Sigmoid colon (tissue), 7 donors: ENCODE measurements at places on chromosomes 6 and 20. TPM values are rescaled to one million over a fixed set of nuclear protein-coding genes. Genes with fewer than 3 reads are reported as not detected.

PPARD gene
- 31.5 TPM for polyA plus RNA-seq

DNA sequence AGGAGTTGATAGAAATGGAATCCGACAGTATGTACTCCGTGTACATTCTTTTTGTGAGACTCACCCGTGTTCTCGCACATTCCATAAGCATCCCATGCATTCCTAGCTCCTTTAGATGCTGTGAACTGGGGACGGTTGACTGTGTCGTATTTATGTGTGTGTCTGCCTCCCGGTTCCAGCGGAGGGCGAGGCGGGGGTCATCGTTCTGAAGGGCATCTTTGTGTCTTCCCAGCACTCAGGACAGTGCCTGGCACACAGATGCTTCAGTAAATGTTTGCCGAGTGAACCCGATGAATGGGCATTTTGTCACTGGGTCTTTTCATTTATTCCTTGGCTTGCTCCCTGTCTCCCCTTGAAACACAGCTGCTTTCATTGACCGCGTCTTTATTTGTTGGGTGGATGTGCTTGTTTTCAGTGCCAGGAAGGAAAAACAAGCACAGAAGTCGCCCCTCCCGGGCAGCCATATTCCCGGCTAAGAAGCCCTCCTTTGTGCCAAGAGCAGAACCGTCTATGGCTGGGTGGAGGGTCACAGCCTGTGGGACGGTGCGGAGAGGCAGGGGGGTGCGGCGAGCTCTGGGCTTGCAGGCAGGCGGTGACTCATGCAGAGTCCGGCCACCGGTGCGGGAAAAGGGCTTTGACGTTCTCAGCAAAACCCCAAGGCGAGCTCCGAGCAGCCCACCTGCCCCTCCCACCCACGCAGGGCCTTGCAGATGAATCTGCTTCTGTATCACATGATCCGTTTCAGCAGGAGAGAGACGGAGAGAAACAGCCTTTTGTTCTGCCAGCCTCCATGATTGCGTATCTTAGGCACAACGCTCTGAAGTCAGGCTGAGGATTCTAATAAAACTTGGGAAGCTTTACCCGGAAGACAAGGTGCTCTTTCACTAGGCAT, 11.2 kb upstream of the PSMG4 start:
- peak; percentile 91 for DNase-seq

DNA sequence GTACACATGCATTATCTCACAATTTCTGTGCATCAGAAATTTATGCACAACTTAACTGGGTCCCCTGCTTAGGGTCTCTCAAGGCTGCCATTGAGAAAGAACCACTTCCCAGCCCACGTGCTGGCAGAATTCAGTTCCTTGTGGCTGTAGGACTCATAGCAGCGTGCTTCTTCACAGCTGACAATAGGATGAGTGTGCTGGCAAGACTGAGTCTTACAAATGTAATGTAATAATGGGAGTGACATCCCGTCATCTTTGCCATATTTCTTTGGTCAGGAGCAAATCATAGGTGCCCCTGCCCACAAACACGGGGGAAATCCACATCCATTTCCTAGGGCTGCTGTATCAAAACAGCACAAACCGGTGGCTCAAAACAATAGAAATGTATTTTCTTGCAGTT, 77.4 kb downstream of the FIG4 start:
- no peak for DNase-seq

GRCh38 chr20:18992418-18992817, 178.8 kb downstream of the SCP2D1 start:
- no peak for DNase-seq

DNA sequence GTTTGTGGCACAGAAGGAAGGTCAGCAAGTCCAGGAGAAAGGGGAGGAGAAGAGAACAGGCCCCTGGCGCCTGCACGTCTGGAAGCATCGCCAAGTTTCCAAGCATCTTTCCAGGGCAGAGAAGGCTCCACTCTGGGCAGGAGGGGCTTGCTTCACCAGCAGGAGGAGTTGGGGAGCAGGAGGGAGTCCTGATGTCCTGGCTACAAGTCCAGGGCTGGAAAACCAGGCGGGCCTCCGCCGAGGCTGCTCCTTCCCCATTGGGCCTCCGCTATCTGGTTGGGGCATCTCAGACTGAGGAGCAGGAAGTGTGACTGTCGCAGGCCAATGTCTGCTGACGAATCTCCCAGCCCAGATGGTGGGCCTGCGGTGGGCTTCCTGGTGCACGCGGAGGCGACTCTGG, 421.9 kb downstream of the PREX1 start:
- DNase-seq: no peak

DNA sequence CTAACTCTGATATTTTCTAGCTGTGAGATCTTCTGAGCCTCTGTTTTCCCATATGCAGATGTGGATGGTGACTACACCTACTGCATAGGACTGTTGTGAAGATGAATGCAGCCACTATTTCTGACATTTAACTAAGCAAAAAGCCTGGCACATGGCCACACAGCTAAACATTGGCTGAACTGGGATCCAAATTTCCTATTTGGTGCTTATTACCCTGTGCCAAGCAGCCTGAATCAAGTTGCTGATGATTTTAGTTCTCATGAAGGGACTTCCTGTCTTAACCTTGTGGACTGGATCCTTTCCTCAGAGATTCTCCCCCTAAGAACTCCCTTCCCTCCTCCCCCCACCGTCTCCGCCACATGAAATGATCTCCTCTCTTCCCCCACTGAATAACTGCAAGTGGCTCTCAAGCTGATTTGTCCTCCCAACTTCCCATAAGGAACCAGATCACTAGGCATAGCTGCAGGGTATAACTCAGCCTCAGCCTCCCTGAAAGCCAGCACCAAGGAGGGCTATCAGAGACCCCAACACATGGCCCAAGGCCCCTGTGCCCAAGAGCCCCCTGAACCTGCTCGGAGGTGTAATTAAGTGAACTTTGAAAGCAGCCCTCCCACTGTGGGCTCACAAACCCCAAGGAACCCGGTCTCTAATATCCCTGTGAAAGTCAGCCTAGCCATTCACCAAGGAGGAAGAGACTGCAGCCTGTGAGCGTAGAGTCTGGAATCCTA, 55.7 kb downstream of the MAFB start:
- no peak for DNase-seq
